ENCODE measurements at places on chromosomes 12 and 14.

- no peak for DNase-seq
Observed at GRCh38 chr14:44490966-44491365, 16.1 kb downstream of the FSCB start.

DNA sequence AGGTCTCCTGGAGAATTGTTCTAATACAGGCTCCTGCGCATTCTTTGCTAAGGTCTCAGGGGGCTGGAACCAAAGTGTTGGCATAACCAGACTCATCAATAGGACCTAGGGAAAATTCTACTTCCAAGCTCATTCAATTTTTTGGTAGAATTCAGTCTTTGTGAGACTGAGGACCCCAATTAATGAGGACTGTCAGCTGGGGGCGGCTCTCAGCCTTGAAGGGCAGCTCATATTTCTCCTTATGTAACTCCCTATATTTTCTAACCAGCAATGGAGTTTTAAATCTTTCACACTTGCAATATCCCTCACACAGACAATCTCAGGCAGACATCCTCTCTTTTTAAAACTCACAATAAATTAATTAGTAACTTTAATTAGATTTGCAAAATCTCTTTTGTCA, 476.4 kb upstream of the LRFN5 start:
- DNase-seq, result no peak

DNA sequence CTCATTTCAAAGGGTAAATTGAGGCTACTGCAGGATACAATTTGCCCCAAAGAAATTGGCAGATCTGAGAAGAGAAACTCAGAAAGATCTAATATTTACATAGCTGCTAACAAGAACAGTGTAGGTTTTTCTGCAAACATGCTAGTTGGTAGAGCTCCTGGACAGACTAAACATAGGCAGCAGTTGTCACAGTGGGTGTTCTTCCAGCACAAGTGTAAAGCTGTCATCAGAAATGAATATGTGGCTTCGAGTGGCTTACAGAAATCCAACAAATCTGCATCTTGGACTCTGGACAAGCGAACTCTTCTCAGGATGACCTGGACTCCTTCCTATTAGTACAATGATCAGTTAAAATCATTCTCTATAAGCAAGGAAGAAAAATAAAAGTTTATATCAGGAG, 5.9 kb downstream of the CBX5 start:
- DNase-seq, result no peak

GRCh38 chr12:30874455-30875321, 51.9 kb upstream of the TSPAN11 start:
- no peak for DNase-seq

DNA sequence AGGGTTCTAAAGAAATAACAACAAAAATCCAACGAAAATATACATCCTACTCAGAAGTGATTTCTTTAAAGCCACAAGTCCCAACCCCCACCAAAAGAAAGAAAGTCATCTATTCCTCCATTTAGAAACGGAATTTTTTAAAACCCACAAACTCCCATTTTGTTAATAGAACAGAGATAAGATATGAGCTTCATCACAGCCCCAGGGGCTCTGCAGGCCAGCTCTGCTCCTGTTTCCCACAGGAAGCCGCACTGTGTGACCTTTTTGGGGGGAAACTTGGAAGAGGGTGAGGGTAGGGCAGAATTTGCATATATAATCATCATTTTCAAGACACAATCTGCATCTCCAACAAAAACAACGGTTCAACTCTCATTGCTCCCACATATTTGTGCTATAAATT, 2.8 kb downstream of the FBXL14 start:
- DNase-seq, result no peak

- DNase-seq, result no peak
Observed at GRCh38 chr12:79766705-79767464, 76.1 kb upstream of the PAWR start.

GRCh38 chr12:108812324-108812723, 45.1 kb downstream of the SSH1 start:
- no peak for DNase-seq

DNA sequence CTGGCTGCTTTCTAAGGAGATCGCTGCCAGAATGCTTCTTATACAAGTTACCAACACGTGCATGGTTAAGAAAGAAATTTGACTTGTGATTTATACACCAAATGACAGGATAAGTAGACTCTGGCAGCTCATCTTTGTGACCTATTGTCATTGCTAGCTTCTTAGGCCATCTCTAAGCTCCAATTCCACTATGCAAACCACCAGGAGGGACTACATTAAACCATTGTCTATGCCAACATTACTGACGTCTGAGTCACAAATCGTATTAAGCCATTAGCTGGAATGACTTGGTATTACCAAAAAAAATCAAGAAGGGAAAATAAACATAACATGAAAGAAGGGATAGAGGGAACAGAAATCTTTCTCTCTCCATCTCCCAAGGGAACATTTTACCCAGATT, 15.8 kb upstream of the VPS33A start:
- no peak for DNase-seq

DNA sequence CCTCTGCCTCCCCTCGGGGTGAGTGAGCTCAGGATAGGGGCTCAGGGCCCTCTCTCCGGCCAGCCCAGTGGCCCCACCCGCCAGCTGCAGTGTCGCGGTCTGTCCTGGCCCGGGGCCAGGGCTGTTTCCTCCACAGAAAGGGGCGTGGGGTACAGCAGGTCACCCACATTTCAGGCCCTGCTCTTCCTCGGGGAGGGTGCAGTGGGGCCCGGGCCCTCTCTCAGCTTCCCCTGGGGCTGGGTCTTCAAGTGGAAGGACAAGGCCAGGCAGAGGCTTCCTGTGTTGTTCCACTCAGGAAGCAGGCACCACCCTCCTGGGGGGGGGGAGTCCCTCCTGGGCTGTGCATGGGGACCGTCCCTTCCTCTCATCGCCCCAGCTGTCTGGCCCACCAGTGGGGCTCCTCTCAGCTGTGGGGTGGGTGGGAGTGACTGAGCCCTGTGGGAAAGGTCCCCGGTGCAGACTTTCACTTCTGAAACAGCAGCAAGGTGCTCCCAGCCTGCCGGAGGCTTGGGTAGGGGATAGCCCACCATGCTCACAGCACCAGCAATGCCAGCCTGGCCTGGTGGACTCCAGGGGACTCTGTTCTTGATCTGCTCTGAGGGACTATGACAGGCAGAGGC, 3.7 kb downstream of the GPR132 start:
- peak; percentile 64 for DNase-seq

GRCh38 chr14:51855234-51855633, 5.2 kb upstream of the GNG2 start:
- DNase-seq, result no peak

GRCh38 chr12:110271015-110271414, 10.0 kb upstream of the ATP2A2 start:
- DNase-seq, result no peak

DNA sequence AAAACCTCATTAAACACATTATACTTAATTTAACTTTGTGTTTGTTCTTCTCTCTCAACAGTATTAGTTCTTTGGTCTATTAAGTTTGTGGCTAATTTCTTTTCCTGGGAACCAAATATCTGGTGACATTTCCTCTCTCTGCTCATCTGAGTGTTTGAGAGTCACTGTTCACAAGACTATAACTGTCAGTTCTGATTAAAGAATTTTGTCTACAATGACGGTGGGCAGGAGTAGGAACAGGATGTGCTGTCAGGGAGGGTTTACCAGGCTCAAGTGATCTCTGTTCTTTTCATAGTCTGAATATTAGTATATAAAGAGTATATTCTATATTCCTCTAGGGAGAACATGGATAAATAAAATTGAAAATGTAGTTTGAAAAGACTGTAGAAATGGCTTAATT, 92.9 kb downstream of the ALG10B start:
- DNase-seq, result no peak
